ENCODE measurements at places on chromosomes 6 and 20. TPM values are rescaled to one million over a fixed set of nuclear protein-coding genes. Genes with fewer than 3 reads are reported as not detected.

The SLC17A9 gene
- 0.06 TPM for total RNA-seq

The FOXA2 gene
- 17.8 TPM for total RNA-seq

The MCCD1 gene
- not detected for total RNA-seq

The NRN1 gene
- 0.59 TPM for total RNA-seq

The EMILIN3 gene
- total RNA-seq, result 0.40 TPM

The CCDC170 gene
- 0.12 TPM for total RNA-seq

The POM121L2 gene
- not detected for total RNA-seq

The LST1 gene
- not detected for total RNA-seq

The UBD gene
- total RNA-seq, result 0.61 TPM

The LINC00237 gene
- not detected for total RNA-seq

The FAM217A gene
- not detected for total RNA-seq

The TRAM2 gene
- total RNA-seq, result 33.7 TPM

The RNF144B gene
- total RNA-seq, result 0.68 TPM

The CCN6 gene
- total RNA-seq, result not detected

The TUBB2B gene
- total RNA-seq, result 15.3 TPM

The ANGPT4 gene
- 0.02 TPM for total RNA-seq

The PLTP gene
- total RNA-seq, result 1.6 TPM

The ZNF311 gene
- 0.22 TPM for total RNA-seq

The RAB44 gene
- 0.05 TPM for total RNA-seq

The ESF1 gene
- total RNA-seq, result 18.6 TPM

The BANF2 gene
- not detected for total RNA-seq

The TUBB gene
- 897 TPM for total RNA-seq

The HLA-DRB5 gene
- not detected for total RNA-seq

The R3HDML gene
- total RNA-seq, result 0.16 TPM

The CTCFL gene
- total RNA-seq, result not detected

The CRISP3 gene
- not detected for total RNA-seq

The C20orf141 gene
- total RNA-seq, result 0.29 TPM

The PHACTR1 gene
- total RNA-seq, result not detected

The C6orf58 gene
- not detected for total RNA-seq

The RCAN2 gene
- not detected for total RNA-seq

The SMOC2 gene
- total RNA-seq, result not detected

The COL11A2 gene
- total RNA-seq, result 0.93 TPM

The ASIP gene
- total RNA-seq, result not detected

The ZNF217 gene
- total RNA-seq, result 20.9 TPM

The NCOA6 gene
- 19.0 TPM for total RNA-seq

The SLC24A3 gene
- total RNA-seq, result not detected

The MTO1 gene
- total RNA-seq, result 8.4 TPM

The LHFPL5 gene
- total RNA-seq, result 0.09 TPM

The TM9SF4 gene
- 37.5 TPM for total RNA-seq

The CTAGE9 gene
- not detected for total RNA-seq

The SPEF1 gene
- 1.3 TPM for total RNA-seq

The WFDC12 gene
- not detected for total RNA-seq

The BEND6 gene
- total RNA-seq, result 0.88 TPM

The GTSF1L gene
- total RNA-seq, result not detected
